ENCODE measurements at places on chromosomes 1 and 21.

DNA sequence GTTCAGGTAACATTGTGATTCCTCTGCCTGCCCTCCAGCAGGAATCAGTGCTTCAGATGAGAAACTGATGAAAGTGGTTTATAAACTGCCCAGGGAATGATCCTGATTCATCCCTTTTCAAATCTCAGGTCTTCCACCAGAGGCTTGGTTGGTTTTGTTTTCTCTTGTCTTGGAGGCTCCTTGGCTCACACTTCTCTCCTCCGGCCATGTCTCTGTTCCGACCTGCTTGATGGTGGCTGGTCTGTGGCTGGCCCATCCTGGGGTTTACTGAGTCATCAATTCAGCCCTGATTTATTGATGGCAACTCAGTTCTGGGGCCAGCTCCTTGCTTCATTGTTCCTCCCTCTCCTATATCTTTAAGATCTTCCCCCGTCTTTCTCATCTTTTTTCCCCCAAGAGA lies 56.6 kb upstream of the SLC2A1 start:
- DNase-seq = no peak

DNA sequence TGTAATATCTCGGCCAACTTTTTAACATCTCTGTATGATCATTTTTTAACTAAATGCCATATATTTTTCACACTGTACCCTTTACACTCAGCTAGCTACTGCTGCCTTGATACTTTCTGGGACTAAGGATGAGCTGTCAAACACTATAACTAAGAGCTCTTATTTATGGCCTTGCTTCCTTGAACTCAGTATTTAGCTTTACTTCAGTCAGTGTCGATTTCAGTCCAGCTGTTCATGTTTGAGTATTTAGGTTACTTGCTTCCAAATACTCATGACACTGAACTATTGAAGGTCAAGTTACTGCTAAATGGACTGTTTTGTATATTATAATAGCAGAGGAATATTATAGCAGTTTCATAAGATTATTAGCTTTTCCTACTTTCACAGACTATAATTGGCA lies 25.9 kb upstream of the USP25 start:
- no peak for DNase-seq

DNA sequence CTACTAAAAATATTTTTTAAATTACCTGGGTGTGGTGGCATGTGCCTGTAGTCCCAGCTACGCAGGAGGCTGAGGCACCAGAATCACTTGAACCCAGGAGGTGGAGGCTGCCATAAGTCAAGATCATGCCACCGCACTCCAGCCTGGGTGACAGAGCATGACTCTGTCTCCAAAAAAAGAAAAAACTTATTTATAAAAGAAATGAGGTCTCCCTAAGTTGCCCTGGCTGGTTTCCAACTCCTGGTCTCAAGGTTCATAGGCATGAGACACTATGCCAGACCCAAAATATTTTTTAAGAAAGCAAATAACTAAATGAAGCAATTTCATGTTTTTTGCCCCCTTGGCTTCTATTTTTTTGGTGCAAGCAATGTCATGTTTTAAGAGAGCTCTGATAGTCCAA lies 32.9 kb downstream of the EIF4G3 start:
- no peak for DNase-seq

DNA sequence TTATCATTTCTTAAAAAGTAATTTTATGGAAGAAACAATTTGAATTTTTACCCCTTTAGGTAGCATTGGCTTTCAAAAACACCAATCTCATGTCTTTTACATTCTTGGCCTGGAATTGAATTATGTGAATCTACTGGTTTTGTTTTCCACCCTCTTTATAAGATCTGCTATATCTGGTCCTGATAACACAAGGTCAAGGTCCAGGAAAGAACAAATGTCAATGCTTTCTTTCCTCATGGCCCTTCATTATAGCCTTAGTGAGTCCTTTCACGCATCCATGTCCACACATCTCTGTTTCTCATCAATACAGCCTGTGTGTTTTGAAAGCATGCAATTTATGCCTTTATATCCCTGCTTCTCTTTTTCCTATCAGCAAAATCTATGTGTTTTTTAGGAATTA lies 24.0 kb upstream of the DR1 start:
- no peak for DNase-seq

- DNase-seq = no peak
Observed at GRCh38 chr1:230544758-230545157, 97.5 kb upstream of the COG2 start.

DNA sequence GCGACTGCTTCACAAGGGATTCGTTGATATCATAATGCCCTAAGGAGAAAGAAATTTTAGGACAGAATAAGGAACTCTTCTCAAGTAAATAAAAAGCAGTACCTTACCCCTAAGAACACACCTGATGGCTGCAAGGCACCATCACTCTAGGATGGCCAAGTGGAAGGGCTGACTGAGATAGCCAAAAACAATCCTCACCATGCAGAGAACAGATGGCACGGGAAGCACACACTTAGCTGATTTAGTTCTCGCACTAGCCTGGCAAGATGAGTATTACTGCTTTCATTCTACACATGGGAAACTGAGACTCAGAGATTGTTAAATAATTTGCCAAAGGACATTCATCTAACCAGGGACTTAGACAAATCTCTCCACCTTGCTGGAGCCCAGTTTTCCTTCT lies 43.8 kb downstream of the STPG1 start:
- DNase-seq = no peak

- peak; percentile 44 for DNase-seq
Observed at GRCh38 chr21:42262831-42263231, 43.9 kb downstream of the ABCG1 start.

GRCh38 chr1:201020721-201021629 lies 2.5 kb downstream of the KIF21B start:
- peak; percentile 74 for DNase-seq

- DNase-seq = no peak
Observed at GRCh38 chr1:12597792-12598191, 20.2 kb downstream of the DHRS3 start.

GRCh38 chr1:113396585-113396984 lies 6.3 kb downstream of the MAGI3 start:
- DNase-seq = peak; percentile 48

GRCh38 chr21:14687268-14687625 lies 141.1 kb upstream of the SAMSN1 start:
- no peak for DNase-seq

- no peak for DNase-seq
Observed at GRCh38 chr1:61255358-61255703, 173.0 kb downstream of the NFIA start.

DNA sequence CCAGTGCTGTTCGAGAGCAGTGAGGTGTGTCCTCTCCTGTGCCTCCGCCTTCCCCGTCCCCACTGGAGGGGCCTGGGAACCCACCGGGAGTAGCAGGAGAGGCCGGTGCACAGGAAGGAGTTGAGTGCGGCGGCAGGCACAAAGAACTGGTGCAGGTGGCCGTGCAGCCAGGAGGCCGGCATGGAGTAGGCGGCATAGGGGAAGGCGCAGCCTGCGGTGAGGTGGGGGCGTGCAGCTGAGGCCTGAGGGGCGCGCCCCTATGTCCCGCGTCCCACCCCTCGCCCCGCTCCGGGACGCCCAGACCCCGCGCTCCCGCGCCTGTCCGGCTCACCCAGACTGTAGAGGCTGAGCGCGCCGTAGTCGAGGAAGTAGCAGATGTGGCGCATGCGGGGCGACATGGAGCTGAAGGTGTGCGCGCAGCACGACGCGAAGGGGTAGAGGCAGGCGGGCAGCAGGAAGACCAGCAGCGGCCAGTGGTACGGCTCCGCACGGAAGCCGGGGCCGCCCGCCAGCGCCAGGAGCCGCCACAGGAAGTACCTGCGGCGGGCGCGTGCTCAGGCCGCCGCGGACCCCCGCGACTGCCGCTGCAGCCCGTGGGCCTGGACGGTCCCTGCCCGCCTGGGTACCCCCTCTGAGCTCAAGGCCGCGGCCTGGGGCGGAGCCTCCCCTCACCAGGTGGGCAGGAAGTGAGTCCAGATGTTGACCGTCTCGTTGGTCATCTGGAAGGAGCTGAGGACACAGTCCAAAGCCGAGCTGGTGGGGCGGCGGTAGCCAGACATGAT lies 2.2 kb downstream of the PAQR6 start:
- no peak for DNase-seq

- no peak for DNase-seq
Observed at GRCh38 chr1:21707086-21707840, 38.1 kb upstream of the RAP1GAP start.

DNA sequence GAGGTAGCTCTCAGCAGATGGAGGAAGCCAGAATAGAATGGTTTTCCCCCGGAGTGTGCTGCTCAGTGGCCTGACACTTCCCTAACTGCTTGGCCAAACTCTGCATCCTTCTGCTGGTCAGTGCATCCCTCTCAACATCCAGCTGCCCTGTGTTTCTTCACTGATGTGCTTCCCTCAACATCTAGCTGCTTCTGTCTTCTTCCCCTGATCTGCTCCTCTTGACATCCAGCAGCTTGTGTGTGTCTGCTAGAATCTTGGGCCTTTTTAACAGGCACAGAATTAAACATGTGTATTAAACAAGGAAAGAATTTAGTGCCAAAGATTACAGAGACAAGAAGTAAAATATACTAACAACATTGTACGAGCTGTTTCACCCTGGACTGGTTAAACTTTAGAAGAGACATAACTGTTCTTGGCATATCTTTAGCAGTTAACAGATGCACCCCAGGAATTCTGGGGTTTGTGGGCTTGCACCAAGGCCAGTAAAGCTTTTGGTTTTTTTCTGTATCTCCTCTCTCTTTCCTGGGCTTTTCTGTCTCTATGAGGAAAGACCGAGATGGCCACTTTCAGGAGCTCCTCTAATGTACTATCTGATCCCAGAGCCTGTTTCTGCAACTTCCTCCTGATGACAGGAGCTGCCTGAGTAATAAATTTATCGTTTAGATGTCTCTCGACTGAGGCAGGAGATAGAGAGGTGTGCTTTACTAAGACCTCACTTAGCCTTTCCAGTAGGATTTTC lies 34.8 kb upstream of the HSD3B1 start:
- DNase-seq = no peak

- DNase-seq = peak; percentile 98
Observed at GRCh38 chr1:24289937-24290595, 29.1 kb upstream of the GRHL3 start.

DNA sequence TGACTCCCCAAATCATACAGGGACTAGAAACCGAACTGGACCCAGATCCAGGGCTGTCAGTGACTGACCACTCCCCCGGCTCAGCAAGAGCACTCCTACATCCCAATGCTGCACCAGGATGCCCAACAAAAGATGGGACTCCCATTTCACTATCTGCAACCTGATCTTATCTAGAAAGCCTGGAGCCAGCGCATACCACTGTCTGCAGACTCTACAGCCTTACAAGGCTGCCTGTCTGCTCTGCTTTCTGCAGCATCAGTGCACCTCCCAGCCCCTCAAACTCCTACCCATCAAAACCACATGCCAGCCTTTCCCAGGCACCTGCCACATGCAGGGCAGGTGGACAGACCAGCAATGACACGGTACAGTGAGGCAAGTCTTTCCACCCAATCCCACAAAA lies 52.2 kb downstream of the SSBP3 start:
- DNase-seq = no peak

DNA sequence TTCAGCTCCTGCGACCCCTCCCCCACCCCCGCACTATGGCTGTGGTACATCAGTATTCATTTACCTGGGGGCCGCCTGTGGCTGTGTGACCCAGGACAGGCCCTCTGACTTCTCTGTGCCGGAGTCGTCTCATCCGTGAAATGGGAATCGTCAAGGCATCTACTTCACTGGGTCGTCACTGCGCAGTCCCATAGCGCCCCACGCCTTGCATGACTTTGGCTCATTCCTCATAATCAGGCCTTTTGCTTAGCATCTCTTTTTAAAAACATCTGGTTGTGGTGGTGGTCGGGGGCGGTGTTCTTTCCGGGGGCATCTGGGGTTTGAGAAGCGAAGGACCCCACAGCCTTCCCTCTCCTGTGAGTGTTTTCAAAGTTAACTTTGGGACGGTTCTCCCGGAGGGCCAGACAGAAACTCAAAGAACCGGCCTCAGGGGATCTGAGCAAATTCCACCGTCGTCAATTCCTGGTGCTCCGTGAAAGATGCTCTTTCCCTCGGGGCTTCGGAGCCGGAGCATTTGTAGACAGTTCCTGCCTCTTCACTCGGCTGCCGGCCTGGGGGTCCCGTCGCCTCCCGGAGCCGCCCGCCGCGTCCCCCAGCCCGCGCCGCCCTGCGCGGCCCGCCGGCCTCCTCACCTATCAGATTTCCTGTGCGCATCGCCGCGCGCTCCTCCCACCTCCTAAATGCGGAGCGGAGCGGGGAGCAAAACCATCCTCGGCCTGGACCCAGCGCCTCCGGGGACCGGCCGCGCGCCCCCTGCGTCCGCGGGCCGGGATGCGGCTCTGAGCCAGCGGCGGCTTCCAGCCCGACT lies at the start of gene B3GALT5:
Gene B3GALT5, plus strand, starts transcription at position 708 of the 808 bp plus-strand sequence. CDS start 47,620 bp downstream, outside the sequence.
- no peak for DNase-seq

DNA sequence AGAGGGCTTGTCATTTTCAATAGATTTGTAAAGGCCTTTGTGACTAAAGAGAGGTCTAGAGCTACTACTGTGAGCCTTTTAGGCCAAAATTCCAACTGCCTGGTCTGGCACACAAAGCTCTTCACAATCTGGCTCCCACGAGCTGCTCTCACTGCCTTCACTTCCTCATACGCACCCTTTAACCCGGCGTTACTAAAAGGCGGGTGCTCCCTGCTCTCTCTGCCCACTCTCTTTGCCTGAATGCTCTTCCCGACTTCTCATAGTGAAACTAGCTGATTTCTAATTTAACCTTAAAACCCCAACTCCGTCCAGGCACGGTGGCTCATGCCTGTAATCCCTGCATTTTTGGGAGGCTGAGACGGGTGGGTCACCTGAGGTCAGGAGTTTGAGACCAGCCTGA lies 14.2 kb downstream of the BSDC1 start:
- no peak for DNase-seq

GRCh38 chr1:223245983-223246382 lies 102.9 kb upstream of the TLR5 start:
- DNase-seq = no peak

DNA sequence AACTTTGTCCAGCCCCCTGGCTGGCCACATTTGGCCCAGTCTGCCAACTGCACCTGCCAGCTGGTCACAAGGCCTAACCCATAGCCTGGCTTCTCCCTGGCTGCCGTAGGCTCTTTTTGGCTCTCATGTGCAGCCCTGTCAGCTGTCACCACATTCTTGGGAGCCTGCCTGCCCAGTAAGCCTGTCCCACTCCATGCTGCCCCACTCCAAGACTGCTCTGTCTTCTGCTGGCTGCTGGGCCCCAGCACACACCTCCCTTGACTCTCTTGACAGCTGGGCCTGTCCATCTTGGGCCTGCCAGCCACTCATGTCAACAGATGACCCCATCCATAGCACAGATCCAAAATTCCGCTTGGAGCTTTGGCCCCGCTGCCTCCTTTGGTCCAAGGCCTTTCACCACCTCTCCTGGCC lies 74.3 kb upstream of the EDN2 start:
- DNase-seq = no peak

DNA sequence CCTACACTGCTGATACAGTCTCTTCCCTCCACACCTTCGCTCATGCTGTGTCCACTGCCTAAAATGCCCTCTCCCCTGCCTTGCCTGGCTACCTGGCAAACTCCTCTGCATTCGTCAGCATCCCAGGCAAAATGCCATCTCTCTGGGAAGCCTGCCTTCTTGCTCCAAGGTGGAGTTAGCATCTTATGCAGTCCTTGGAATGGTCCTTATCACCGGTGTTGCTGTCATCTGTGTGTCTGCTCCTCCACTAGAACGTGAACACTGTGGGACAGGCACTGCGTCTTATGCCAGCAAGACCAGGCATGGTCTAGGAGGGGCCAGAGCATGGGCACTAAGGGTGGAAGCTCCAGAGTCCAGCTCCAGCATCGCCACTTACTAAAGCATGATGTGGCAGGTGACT lies 211.8 kb downstream of the MATN1 start:
- DNase-seq = no peak
